ENCODE measurements at places on chromosomes 4 and X. TPM values are rescaled to one million over a fixed set of nuclear protein-coding genes. Genes with fewer than 3 reads are reported as not detected.
A peak's percentile ranks its signal among the peaks of the same experiment; 100 is the strongest.

The GUCY1A1 gene
- 48.9 TPM for total RNA-seq

The ABCD1 gene
- 5.7 TPM for total RNA-seq

DNA sequence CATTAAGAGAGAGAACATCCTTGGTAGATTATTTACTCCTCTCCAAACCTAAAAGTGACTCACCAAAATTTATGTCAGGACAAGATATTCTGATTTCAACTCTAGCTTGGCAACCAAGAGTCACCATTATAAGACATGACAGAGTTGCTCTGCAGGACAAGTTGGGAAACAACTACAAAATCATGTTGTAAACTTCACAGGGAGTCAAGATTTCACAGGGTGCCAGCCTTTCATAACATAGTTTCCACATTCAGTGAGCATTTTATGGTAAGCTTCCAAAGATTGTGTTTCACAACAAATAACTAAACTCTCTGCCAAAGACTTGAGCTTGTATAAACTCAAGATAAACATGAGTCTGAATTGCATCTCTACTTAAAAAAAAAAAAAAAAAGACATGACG is 121.0 kb upstream of the DIAPH2 start:
- H3K4me1 ChIP-seq: no peaks in the 10 kb centered on the region
- H3K36me3 ChIP-seq: no peaks in the 10 kb centered on the region
- peak; percentile 94 for DNase-seq
- H3K4me3 ChIP-seq: no peak overlapping the region
- H3K27ac ChIP-seq: no peak overlapping the region
- H3K27me3 ChIP-seq: no peaks in the 10 kb centered on the region

DNA sequence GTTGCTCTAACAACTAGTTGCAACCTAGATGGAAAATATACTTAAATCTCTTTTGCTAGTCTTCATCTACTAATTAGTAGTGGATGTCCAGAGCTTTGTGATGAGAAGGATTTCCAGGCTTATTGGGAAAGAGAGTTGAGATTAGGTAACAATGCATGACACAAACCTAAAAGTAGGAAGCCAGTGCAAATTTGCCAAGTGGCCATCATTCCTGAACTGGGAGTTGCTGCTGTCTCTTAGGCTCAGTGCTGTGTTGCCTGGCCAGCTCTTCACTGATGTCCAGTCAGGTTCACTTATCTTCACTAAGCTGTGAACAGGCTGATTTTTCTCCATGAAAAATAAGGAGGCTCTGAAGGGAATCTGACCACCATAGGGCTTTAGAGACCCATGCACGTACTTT is 105.6 kb upstream of the AMOT start:
- no peak for DNase-seq
- no peaks in the 10 kb centered on the region for H3K4me1 ChIP-seq
- peaks cover 10% of the 10 kb centered on the region for H3K27me3 ChIP-seq
- H3K27ac ChIP-seq: no peak overlapping the region
- H3K36me3 ChIP-seq: no peaks in the 10 kb centered on the region
